Astrocyte of the cerebellum (primary cell): ENCODE measurements at places on chromosomes 7 and 10.

DNA sequence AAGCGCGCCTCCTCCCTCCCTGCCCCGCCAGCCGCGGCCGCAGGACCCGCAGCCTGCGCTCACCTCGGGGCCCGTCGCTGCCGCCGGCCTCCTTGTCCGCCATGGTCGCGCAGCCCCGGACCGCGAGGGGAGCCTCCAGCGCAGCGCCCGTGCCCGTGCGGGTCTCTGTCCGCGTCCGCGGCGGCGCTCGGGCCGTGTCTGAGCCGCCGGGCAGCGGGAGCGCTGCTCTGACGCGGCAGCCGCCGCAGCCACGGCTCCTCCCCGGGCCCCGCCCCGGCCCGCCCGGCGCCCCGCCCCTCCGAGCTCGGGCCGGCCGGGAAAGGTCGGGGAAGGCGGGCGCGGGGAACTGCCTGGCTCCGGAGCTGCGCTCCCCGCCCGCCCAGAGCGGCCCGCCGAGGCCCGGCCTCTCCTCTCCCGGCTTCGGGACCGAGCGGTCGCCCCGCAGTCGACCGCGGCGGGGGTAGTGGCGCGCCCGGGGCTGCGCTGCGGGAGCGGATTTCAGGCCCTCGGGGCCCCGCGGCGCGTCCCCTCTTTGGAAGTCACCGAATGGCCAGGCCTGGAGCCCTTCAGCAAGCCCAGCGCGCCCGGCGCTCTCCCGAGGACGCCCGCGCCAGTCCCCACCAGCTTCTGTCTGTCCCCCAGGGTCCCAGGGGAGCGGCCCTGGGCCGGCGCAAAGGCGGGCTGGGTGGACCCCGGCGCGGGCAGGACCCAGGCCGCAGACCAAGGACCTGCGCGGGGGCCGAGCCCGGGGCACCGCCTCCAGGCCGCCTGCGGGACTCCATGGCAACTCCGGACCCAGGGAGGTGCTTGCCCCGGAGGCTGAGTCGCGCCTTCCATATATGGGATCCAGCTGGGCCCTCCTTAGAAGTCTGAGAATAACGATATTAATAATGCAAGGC, at the start of gene HSPA12A:
HSPA12A (minus strand) TSS at position 200 of the 899 bp plus-strand sequence; CDS start at position 103, 97 bp downstream.
- no peak for DNase-seq

GRCh38 chr10:130924138-130924819, 387.2 kb downstream of the TCERG1L start:
- DNase-seq, result no peak

DNA sequence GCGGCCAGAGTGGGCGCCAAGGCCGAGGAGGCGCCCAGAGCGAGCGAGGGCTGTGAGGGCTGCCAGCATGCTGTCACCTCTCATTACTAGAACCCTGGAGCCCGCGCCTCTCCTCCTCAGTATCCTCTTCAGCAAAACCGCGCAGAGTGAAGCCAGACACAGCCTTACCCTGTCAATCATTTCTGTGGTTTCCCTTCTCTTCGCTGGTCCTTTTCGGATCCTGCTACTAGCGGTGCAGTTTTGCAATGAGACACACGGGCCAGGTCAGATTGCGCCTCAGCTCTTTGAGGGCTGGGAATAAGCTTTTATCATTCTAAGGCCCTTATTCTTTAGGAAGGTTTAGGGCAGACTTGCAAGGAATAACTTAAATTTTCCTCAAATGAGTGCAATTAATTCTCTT, 55.5 kb upstream of the FAM171A1 start:
- no peak for DNase-seq

- DNase-seq, result no peak
Measured at GRCh38 chr10:114232561-114233176, 6.4 kb upstream of the VWA2 start.

GRCh38 chr7:57328963-57329362, 121.0 kb upstream of the ZNF716 start:
- DNase-seq, result no peak

GRCh38 chr10:91210435-91210834, 10.0 kb upstream of the PCGF5 start:
- DNase-seq, result no peak

GRCh38 chr7:3616306-3616705, 315.3 kb downstream of the SDK1 start:
- no peak for DNase-seq

DNA sequence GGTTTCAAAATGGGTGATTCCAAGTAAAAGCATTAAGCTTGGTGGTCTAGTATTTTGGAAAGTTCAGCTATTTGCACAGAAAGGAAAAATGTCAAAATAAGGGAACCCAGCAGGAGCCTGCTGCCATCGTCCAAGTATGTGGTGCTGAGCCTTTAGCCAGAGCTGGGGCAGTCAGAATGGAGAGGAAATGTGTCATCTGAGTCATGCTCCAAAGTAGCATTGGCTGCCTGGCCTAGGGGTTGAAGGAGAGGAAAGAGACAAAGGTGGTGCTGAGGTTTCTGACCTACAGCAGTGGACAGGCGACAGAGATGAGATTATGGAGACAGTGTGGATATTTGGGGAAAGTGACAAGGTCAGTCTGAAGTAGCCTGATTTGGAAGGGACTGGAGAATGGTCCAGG, 103.9 kb downstream of the PLCE1 start:
- no peak for DNase-seq

GRCh38 chr10:122514045-122514840, 46.3 kb upstream of the DMBT1 start:
- DNase-seq, result no peak

GRCh38 chr7:150959739-150960734, 18.1 kb downstream of the KCNH2 start:
- no peak for DNase-seq

GRCh38 chr10:12799714-12800113, 201.8 kb downstream of the CCDC3 start:
- no peak for DNase-seq

DNA sequence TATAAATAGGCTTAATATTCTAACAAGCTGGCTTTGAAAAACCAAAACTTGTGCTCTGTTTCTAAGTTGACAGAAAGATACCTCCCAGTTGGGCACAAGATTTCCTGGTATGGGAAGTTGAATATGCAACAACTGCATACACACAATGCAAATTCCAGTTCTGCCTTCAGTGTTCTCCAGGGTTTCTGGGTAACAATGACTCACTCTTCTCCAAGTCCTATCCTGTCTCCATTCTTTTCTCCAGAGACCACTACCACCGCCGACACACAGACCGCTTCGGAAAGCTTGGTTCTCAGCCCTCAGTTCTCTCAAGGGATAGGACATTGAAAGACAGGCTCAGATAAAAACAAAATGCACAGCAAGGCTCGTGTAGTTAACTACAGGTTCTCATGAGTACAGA, 12.2 kb downstream of the PDE1C start:
- no peak for DNase-seq

DNA sequence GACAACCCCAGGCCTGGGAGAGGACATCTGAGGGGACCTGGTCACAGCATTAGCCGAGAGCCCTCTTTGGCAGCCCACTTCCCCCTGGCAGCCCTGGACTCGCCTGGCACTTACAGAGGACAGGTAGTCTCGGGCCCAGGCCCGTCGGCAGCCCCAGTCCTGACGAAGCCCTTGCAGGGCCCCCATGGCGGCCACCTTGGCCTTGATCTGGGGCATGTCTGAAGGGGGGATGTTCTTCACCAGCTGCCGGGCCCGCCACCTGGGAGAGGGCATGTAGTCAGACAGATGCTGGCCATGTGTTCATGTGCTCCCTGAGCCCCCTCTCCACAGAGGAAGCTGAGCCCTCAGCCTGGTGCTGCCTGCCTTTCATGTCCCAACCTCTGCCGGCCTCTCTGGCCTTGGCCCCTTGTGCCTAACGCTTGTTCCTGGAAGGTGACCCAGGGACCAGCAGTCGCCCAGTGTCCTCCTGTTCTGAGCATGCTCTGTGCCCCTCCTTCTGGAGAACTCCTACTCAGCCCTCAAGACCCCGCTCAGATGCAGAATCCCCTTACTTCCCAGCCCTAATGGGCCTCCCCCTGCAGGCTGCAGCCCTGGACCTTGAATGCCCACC, 13.9 kb downstream of the MYO1G start:
- DNase-seq, result no peak

- no peak for DNase-seq
Measured at GRCh38 chr10:113232928-113233511, 283.0 kb downstream of the TCF7L2 start.

DNA sequence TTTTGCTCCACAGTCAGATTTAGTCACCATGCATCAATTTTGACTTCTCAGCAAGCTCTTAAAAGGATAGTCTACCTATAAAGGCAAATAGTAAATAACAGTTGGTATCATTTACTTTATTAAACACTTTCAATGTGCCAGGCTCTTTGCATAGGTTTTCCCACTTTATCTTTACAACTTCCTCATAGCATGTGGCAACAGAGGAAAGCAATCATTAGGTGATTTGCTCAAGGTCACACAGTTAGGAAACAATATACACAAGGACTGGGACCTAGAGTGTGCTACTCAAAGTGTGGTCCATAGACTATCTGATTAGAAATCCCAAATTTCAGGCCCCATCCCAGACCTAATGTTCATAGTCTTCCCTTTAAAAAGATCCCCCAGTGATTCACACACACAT, 212.3 kb downstream of the MTERF1 start:
- DNase-seq, result no peak

- DNase-seq, result no peak
Measured at GRCh38 chr10:30854656-30855055, 177.0 kb downstream of the ZNF438 start.

DNA sequence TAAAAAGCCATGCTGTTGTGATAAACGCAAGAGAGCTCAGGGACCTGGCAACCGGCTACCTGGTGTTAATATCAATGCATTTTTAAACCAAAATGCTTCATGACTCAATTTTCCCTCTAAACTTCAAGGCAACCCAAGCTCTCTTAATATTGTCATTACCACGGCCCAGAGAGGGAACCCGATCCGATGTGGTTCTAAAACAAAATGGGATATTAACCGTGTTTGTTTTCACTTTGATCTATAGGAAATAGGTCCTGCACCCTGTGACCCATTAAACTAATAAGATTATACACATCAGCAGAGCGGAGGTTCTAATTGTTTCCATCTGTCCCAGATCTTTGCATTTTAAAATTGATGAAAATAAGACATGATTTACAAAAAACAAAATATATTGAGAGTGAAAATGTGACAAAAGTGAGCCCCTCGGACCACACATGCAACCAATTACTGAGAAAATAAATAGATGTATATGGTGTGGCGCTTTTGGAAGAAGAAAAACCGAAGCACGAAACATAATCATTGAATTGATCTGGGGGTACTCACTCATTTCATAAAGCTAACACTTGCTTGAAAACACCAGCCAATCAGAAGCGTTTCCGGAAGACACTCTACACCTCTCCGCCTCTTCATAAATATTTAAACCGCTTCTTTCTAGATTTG, 290.3 kb upstream of the NFE2L3 start:
- no peak for DNase-seq

- DNase-seq, result no peak
Measured at GRCh38 chr10:7577176-7577575, 89.6 kb downstream of the ITIH5 start.

GRCh38 chr7:103097041-103097440, 22.1 kb downstream of the ARMC10 start:
- no peak for DNase-seq

- DNase-seq, result no peak
Measured at GRCh38 chr10:31742255-31742654, 186.4 kb downstream of the ARHGAP12 start.

GRCh38 chr7:18157233-18157632, 129.6 kb upstream of the PRPS1L1 start:
- no peak for DNase-seq

DNA sequence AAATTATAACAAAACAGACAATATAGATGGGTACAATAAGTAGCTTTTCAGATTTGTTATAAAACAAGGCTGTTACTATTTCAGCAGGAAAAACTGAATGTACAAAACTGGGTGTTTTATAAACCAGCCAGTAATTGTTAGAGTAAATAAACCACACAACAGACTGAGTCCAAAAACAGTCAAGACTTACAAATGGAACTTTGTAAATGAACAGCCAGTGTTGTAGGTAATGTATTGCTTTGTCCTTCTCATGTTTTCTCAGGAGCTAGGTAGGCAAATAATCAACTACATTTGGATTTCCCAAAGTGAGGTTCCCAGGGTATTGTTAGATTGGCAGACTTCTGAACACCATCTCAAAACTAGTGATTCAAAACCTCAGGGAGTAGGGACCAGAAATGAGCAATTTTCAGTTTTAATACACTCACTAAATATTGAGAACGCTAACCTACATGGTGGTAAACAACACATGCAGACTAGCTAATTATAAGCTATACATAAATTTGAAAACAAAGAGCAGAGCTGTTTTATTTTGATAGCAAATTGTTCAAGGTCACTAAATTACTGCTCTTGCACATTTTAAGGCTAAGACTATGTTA, 36.2 kb downstream of the HERPUD2 start:
- DNase-seq, result no peak

- no peak for DNase-seq
Measured at GRCh38 chr7:141722529-141722928, 14.4 kb downstream of the WEE2 start.

GRCh38 chr10:113047963-113048781, 98.1 kb downstream of the TCF7L2 start:
- DNase-seq, result peak; percentile 56

- DNase-seq, result no peak
Measured at GRCh38 chr10:132419538-132420468, 22.8 kb downstream of the PWWP2B start.

DNA sequence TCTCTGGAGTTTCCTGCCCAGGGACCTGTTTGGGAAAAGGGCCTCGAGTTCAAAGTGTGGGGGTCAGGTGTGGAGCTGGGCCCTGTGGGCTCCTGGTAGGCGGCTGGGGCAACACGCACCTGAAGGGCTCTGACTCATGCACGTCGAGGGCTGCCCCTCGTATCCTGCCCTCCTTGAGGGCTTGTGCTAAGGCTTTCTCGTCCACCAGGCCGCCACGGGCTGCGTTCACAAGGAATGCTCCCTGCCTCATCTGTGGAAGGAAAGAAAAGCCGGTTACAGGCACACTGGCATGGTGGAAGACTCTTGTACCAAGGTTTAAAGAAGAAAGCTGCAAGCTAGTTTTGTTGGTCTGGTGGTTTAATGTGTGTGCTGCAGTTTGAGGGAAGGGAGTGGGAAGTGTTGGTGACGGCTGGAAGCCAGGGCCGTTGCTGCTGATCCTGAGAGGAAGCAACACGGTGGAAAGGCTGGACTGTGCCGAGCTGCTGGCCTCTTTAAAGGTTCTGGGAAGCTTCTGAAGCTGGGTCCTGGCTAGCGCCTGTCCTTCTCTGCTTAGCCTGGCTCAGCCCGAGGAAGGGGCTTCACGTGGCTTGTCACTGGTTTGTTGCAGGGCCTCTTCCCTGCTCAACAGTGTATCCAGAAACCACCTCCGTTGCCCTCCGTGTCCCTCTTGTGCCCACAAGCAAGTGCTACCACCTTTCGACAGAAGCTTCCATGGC, 52.0 kb downstream of the ZRANB1 start:
- DNase-seq, result no peak

GRCh38 chr7:29877196-29877595, 70.9 kb downstream of the WIPF3 start:
- DNase-seq, result no peak

DNA sequence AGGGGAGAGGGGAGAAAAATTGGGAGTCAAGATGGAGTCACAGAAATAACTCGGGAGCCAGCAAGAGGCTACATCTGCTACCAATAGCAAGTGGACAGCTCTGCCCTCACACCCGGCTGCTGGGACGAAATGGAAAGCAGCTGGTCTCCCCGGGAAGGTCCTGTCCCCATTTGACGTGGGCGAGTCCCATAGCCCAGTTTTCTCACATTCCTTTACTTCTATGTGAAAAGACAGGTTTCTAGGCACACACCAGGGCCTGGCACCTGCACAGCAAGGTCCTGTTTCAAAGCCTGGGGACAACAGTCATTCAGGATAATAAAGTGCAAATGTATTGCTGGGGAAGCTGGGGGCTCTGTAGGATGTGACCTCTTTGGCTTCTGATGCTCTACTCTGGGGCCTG, 162.6 kb downstream of the OAT start:
- DNase-seq, result no peak
